Activated CD8-positive, alpha-beta T cell treated with anti-CD3 and anti-CD28 coated beads for 36 hours (primary cell): ENCODE measurements at places on chromosomes 6 and 20. TPM values are rescaled to one million over a fixed set of nuclear protein-coding genes. Genes with fewer than 3 reads are reported as not detected.

DNA sequence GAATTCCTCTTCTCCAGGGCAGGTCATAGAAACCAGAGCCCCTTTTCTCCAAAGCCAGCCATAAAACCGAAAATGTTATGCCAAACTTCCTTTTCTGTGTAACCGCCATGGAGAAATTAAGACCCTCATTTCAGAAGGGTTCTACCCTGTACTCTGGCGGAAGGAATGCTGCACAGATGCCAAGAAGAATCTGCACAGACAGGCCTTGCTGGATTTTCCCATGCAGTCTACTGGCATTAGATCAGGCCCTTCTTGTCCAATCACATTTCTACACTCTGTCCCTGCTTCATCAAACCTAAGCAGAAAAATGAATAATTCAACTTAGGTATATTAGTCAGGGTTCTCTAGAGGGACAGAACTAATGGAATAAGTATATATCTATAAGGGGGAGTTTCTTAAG, 43.2 kb upstream of the MC3R start:
- no peak for DNase-seq
- no peak overlapping the region for H3K27ac ChIP-seq
- H3K4me3 ChIP-seq, result no peak overlapping the region
- H3K36me3 ChIP-seq, result no peaks in the 10 kb centered on the region

NRSN1 gene
- total RNA-seq, result not detected

BFSP1 gene
- total RNA-seq, result 0.18 TPM

CBLN4 gene
- total RNA-seq, result not detected

DNA sequence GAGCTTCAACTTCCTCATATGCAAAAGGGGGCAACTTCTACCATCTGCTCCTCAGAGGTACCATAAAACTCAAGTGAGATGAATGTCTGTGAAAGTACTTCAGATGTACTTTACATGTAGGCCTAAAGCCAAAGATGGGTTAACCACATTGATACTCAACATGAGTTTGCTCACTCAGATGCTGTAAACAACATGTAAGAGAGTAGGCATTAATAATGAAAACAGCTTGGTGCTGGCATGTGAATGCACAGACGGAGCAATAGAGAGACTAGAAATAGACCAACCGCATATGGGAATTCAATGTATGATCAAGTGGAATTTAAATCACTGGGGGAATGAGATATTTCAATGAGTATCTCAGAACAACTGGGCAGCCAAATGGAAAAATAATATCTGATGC, 143.8 kb upstream of the CDYL start:
- DNase-seq, result no peak
- peaks cover 6% of the 10 kb centered on the region for H3K4me1 ChIP-seq
- peaks cover 1% of the 10 kb centered on the region for H3K36me3 ChIP-seq
- no peak overlapping the region for H3K4me3 ChIP-seq
- H3K27ac ChIP-seq, result no peak overlapping the region
- H3K27me3 ChIP-seq, result peaks cover 4% of the 10 kb centered on the region

- H3K4me1 ChIP-seq, result no peaks in the 10 kb centered on the region
- H3K27ac ChIP-seq, result no peak overlapping the region
- no peak overlapping the region for H3K4me3 ChIP-seq
Measured at GRCh38 chr6:104126315-104127005, 733.3 kb downstream of the HACE1 start.

GRCh38 chr6:155143578-155144106, 120.2 kb upstream of the CLDN20 start:
- H3K4me3 ChIP-seq, result peak overlapping the region; percentile 59
- peaks cover 10% of the 10 kb centered on the region for H3K36me3 ChIP-seq
- no peaks in the 10 kb centered on the region for H3K27me3 ChIP-seq

DNA sequence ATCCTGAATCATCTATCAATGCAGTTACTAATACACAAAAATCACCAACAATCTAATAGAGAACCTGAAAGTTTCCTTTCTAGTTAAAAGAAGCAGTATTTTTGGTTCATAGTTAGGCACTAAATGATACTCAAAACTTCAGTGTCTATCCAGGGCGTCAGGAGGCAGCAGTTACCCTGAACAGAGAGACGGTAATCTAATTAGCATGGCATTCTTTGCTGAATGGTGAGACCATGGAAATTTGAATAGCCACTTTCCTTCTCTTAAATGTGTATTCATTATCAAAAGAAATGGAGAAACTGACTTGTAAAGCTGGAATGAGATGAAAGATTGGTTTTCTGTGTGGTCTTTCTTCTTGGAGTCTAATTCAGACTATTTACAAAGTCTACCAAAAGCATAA, 146.6 kb upstream of the BMP5 start:
- H3K36me3 ChIP-seq, result no peaks in the 10 kb centered on the region
- H3K4me3 ChIP-seq, result no peak overlapping the region
- no peaks in the 10 kb centered on the region for H3K27me3 ChIP-seq
- no peak for DNase-seq
- H3K27ac ChIP-seq, result no peak overlapping the region
- no peaks in the 10 kb centered on the region for H3K4me1 ChIP-seq

DNA sequence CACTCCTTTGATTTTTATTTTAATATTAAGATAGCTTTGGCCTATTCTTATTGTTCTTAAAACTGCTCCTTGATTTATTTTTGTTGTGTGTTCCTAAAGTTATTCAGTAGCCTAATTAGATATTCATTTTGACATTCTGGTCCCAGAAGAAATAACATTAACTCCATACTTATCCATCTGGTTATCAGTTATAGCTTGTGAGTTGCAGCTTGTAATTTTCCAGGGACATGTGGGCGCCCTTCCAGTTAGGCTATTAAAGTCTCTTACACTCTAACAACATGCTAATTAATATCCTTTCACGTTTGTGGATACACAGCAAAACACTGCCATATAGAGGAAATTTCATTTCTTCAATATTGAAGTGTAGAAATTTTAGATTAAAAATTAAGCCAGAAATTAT, 987.5 kb downstream of the HACE1 start:
- no peak overlapping the region for H3K4me3 ChIP-seq
- no peak overlapping the region for H3K27ac ChIP-seq
- H3K27me3 ChIP-seq, result no peaks in the 10 kb centered on the region
- H3K4me1 ChIP-seq, result no peaks in the 10 kb centered on the region

- H3K27ac ChIP-seq, result no peak overlapping the region
- H3K36me3 ChIP-seq, result no peaks in the 10 kb centered on the region
- no peaks in the 10 kb centered on the region for H3K4me1 ChIP-seq
- peaks cover 22% of the 10 kb centered on the region for H3K27me3 ChIP-seq
- DNase-seq, result no peak
- H3K4me3 ChIP-seq, result no peak overlapping the region
Measured at GRCh38 chr6:170021579-170021978, 269.3 kb downstream of the DLL1 start.

GRCh38 chr20:22921595-22922421, 113.3 kb upstream of the SSTR4 start:
- H3K4me3 ChIP-seq, result no peak overlapping the region
- no peak overlapping the region for H3K27ac ChIP-seq
- peaks cover 3% of the 10 kb centered on the region for H3K27me3 ChIP-seq
- no peak for DNase-seq
- no peaks in the 10 kb centered on the region for H3K4me1 ChIP-seq
- H3K36me3 ChIP-seq, result no peaks in the 10 kb centered on the region

GRCh38 chr6:108806665-108807064, 41.6 kb upstream of the ARMC2 start:
- no peak overlapping the region for H3K27ac ChIP-seq
- H3K36me3 ChIP-seq, result no peaks in the 10 kb centered on the region
- no peaks in the 10 kb centered on the region for H3K4me1 ChIP-seq

CRISP2 gene
- total RNA-seq, result not detected

DNA sequence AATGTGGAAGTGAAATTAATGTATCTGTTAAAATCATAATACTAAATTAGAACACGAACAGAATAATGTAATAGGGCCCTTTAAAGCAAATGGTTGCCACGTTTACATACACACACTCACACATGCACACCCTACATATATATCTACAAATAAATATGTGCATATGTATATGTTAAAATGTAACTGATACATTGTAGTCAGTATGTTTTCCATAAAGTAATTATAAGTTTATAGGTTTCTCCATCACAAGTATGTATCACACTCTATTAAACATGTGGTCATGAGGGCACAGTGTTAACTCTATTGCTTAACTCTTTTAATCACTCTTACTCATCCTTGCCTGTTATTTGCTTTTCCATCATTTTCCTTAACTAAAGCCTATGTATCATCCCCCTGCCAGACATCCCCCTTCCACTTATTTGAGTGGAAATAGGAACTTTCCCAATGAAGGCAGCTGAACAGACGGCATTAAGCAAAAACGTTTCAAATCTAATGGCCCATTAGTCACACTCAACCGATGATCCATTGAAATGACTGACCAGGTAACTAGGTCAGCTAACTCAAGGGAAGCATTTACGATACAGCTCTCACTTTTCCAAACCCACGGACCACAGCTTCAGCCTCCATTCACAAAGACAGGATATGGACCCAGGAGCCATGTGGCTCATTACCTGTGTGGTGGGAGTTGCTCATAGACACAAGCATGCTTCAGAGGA, 89.3 kb downstream of the HAO1 start:
- H3K36me3 ChIP-seq, result no peaks in the 10 kb centered on the region
- DNase-seq, result no peak
- H3K4me3 ChIP-seq, result no peak overlapping the region
- H3K27ac ChIP-seq, result no peak overlapping the region
- no peaks in the 10 kb centered on the region for H3K4me1 ChIP-seq

DNA sequence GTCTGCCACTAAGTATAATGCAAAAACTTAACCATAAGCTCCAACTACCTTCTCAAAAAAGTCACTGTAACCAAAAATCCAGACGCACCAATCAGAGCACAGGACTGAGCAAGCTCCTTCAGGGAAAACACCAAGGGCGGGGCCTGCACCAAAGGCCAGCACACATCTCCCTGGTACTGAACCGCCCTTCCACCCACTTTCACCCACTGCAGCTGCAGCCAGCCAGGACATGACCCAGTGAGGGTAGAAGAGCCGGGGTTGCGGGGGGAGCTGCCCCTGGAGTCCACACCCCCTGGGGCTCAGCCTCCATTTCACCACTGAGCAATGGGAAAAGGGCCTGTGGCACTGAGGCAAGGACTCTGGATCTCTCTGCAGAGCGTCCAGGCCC, 54.3 kb downstream of the TAF4 start:
- no peak overlapping the region for H3K27ac ChIP-seq
- no peak overlapping the region for H3K4me3 ChIP-seq
- no peak for DNase-seq
- peaks cover 14% of the 10 kb centered on the region for H3K36me3 ChIP-seq
- H3K27me3 ChIP-seq, result no peaks in the 10 kb centered on the region

DNA sequence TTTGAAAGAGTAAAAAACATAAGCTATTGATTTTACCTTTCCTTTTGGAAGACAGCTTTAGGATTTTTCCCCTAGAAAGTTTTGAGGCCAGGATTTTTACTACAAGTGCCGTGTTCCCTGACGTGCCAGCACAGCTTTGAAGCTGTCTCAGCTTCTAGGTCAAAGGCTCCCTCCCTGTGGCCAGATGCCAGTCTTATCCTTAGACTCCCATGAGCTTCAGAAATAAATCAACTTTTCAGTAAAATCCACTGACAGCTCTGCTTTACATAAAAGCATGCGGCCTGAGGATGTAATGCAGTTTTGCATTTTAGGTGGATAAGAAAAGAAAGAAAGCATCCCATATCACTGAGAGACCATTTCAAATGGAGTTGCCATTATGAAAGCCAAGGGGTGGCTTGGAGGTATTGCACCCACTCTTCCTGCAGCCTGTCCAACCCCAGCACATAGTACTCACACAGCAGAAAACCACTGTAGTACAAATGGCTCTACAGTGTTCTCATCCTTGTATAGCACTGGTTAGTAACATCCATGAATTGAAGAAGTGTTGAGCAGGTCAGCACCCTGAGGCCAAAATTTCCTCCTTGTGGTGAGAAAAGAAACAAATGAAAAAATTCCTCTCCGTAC, 15.2 kb upstream of the ATXN1 start:
- no peak for DNase-seq
- no peak overlapping the region for H3K4me3 ChIP-seq
- H3K27ac ChIP-seq, result no peak overlapping the region
- peaks cover 3% of the 10 kb centered on the region for H3K4me1 ChIP-seq

DNA sequence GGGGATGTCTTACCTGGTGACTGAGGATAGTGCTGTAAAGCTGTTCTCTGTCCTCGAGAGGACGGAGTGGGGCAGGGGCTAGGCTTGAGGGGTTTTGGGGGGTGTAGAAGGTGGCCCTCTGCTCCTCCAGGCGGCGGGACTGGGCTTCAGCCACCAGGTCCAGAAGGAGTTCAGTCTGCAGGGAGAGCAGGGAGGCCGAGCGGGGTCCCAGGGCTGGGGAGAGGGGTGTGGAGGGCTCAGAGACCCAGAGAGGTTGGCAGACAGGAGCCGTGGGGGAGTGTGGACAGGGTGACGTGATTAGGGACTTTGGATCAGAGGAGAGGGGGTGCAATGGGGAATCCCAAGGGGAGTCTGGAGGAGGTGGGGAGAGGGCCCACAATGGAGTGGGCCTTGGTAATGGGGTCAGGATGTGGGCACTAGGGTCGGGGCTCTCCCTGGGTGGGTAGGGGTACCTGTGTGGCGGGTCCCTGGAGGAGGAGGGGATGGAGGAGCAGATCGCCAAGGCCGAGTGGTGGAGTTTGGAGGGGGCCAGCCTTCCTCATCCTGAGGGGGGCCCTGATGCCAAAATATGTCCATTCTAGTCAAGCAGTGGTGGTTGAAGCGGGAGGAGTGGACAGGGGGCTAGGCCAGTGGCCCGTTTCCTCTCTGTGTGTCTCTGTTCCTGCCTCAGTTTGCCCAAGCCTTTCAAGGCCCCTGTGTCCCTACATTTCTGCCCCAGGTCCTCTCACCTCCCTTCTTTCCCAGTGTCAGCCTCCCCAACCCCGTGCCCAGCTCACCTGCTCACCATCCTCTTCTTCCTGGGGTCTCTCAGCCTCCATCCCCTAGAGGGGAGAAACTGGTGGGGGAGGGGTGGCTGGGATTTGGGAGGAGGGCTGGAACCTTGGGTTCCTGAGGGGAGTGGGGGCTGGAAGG, 491 bp downstream of the GPSM3 start:
- peak overlapping the region; percentile 99 for H3K27ac ChIP-seq
- H3K4me3 ChIP-seq, result peak overlapping the region; percentile 97
- H3K27me3 ChIP-seq, result no peaks in the 10 kb centered on the region
- peaks cover 29% of the 10 kb centered on the region for H3K36me3 ChIP-seq

PMEPA1 gene
- total RNA-seq, result 2.0 TPM

DNA sequence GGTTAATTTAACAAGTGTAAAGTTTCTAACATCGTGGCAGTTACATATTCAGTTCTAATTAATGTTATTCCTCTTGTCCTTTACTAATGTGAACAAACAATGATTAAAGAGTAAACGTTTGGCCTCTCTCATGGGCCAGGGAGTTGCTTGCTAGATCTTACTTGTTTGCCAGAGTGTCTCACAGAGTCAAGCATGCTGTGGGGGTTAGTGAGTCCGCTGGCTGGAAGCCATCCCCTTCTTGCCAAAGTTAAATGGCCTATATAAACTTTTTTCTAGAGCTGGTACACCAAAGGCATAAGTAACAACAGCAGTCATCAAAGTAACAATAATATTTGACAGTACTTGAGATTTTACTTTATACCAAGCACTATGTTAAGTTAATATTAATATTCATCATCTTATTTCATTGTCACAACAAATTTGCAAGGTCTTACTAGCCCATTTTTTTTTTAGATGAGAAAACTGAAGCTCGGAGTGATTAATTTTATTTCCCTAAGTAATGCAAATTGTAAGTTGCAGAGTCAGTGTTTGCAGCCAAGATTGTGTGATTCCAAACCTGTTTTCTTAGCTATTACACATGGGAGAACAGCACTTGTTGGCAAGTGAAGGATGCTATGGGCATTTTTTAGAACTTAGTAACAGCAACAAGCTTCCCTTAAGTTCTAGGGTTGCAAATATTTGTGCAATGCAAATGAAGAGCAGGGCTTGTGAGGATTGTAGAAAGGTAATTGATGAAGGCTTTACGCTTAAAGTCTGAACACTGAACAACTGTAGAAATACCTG, 224.5 kb downstream of the RFPL4B start:
- no peaks in the 10 kb centered on the region for H3K36me3 ChIP-seq
- no peak overlapping the region for H3K4me3 ChIP-seq
- DNase-seq, result no peak
- no peaks in the 10 kb centered on the region for H3K27me3 ChIP-seq
